Right lobe of liver (tissue), 6 donors: ENCODE measurements at places on chromosomes 5 and 9. TPM values are rescaled to one million over a fixed set of nuclear protein-coding genes. Genes with fewer than 3 reads are reported as not detected.
A peak's percentile ranks its signal among the peaks of the same experiment; 100 is the strongest.

GRCh38 chr5:167643631-167644280 is 647.7 kb upstream of the WWC1 start:
- no peak for DNase-seq

DNA sequence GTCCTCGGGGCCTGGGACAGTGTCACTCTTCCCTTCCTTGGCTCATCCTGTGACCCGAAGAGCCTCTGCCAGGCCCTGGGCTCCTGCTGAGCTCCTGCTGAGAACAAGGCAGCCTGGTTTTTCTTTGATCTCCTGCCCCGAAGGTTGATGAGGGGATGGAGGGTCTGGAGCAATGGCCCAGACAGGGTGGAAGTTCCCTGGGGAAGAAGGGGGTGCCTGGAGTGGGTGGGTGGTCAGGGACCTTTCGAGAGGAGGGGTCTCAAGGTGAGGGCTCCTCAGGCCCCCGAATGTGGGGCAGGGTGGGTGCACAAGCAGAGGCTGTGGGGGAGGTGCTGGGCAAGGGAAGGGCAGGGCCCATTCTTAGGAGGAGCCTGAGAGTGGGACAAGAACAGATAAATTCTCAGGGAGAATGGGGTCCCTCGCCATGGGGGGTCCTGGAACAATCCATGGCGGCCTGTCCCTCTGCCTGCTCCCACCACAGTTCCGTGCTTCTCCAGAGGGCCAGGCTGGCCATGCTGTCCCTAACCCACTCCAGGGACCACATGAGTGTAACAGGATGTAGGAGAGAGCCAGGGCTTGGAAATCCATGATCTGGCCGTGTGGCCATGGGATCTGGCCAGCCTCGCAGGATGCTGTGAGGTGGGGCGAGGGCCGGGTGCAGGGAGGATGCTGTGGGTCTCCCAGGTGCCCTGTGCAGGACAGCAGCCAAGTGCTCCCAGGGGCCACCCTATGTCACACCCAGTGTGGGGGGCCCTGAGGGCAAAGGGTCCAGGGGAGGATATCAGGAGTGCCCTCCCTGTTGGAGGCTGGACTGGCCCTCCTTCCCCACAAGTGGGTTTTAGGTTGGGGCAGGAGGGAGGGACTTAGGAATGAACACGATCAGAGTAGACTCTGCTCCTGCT is 128.5 kb upstream of the LPCAT1 start:
- DNase-seq, result no peak

DNA sequence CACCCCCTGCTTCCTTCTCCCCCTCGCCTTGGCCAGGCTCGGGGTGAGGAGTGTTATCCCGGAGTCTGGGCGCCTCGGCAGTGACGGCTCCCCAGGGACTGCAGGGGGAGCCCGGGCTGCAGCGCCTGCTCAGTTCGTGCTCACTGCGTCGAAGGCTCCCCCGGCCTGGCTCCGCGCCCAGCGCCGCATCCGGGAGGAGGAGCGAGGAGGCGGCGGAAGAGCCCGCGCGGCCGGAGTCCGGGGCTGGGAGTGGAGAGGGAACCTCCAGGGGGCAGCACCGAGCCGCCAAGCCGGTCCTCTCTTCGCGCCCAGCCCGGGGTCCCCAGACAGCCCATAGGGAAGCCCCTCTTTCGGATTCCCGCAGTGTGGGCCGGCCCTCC is 1.3 kb upstream of the EGR1 start:
- DNase-seq, result peak; percentile 97

Gene SLC45A2
- 0.20 TPM for total RNA-seq

Gene MLANA
- not detected for total RNA-seq

Gene IL3
- not detected for total RNA-seq

GRCh38 chr9:3028535-3028934 is 184.6 kb upstream of the PUM3 start:
- DNase-seq, result no peak
